ENCODE measurements at places on chromosomes 5 and 9.

DNA sequence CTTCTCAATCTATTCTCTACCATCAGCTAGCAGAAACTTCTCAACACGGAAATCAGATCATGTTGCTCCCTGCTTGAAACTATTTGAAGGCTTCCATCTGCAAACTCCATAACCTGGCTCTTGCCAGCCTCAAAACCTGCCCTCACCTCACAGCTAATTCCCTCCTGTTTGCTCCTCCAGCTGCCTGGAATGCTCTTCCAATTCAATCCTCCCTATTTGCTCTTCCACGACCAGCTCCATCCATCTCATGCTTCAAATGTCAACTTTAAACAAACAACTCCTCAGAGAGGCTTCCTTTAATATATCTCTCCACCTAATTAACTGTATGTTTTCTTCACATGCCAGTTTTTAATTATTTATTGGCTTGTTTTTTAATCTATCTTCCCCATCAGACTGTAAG, 1.5 kb downstream of the PLAA start:
- DNase-seq = no peak

GRCh38 chr9:89722712-89723111, 117.9 kb downstream of the GADD45G start:
- DNase-seq = no peak

DNA sequence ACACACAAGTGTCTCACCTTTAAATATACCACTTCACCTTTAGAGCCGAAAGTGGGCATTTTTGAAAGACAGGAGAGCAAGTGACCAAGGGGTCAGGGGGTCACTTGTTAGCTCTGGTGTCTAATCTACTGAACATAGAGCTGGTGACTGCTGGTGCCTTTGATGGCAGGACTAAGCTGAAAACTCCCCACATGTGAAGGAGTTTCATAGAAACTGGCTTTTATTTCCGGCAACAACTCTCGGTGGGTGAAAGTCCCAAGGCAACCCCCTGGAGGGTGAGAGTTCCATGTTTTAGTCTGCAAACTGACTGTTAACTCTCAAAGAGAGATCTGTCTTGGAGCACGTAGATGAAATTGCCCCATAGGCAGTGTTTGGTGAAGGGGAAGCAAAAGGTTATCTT, 466.9 kb downstream of the DMRTA1 start:
- no peak for DNase-seq

DNA sequence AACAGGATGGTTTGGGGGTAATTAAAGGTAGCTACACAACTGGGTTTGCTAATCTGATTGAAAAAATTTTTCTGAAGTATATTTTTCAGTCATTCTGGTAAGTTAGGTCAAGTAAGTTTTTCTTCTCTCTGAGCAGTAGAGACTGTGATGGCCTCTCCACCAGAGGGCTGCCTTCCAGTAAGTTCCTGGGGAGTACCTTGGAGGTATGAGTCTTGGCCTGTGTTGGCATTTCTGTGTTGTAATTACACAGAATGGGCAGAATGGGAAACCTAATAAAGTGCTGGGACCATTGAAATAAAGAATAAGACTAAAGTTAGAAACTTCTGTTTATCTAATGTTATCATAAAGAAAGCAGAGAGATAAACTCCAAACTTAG, 430.8 kb downstream of the ARHGEF28 start:
- no peak for DNase-seq

GRCh38 chr5:56745864-56746263, 69.5 kb upstream of the MAP3K1 start:
- no peak for DNase-seq

GRCh38 chr9:30677221-30677620, 1707.2 kb upstream of the ACO1 start:
- DNase-seq = no peak

GRCh38 chr9:95810133-95810532, 65.4 kb upstream of the ERCC6L2 start:
- no peak for DNase-seq

DNA sequence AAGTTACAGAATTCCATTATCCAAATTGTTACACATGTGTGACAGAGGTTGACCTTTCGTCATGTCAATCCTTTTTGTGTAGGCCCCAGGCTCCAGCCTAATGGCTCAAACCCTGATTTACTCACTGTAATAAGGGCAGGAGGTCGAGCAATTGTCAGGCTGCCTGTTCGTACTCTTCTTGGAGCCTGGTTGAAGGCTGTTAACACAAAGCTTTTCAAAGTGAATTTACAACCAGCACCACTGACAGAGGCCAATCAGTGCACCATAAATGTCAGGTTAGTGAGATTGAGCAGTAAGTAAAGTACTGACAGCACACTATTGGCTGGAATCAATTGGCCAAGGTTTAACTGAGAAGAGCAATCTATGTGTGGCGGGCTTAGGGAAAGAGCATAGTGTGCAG, 16.8 kb downstream of the PRDM6 start:
- no peak for DNase-seq

- DNase-seq = no peak
Measured at GRCh38 chr5:31995714-31996113, 178.4 kb downstream of the GOLPH3 start.

- no peak for DNase-seq
Measured at GRCh38 chr9:87395804-87396479, 101.7 kb upstream of the DAPK1 start.

DNA sequence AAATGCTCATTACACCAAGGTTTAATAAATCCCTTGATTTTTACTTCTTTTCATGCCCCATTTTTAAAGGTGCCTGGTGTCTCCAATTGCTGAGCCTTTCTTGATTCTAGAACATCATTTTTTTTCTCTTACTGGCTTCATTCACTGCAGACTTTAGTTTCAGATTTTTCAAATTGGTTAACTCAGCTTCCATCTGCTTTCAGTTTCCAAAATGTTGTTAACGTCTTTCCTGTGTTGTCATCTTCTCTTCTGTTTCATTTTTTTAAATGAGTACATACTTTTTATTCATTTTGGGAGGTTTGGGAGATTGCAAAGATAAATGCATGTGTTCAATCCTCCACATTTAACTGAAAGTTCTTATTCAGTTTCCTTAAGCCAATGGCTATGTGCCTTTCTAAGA, 126.4 kb upstream of the CCNG1 start:
- DNase-seq = no peak

DNA sequence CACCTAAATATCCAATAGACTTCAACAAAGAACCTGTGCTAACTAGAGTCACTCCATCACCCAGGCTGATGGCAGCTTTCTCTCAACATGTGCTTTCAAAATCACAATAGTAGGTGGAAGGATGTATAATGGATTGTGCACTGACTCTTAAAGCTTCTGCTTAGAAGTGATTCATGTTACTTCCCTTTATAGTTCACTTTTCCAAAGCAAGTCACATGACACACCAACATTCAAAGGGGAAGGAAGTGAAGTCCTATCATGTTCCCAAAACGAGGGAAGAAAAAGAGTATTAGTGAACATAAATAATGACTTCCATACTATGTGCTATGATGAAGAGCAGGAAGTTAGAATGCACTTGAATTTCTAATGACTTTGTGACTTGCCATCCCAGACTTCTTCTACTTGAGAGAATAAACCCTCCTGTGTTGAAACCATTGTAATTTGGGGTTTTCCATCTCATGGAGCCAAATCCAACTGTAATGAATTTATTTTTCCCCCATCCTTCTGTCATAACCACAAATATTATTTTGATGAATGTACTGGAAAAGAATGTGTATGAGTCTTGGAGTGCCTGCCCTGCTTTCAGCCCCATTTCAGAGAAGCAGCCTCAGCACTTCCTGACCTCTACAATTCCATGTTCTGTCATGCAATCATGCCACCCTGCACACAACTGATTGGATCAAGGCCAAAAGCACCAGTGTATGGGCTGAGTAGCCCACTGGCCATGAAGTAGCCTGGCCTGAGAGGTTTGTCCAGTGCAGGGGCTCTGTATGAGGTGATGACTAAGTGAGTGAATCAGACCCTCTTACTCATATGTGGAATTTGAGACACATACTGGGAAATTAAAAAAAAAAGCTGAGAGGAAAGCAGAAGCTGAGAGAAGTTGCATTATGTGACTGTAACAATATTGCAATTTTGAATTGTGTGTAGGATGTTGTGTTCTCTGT, 525.9 kb upstream of the CLINT1 start:
- DNase-seq = peak; percentile 95

GRCh38 chr5:1801967-1802295, 724 bp downstream of the NDUFS6 start:
- no peak for DNase-seq

DNA sequence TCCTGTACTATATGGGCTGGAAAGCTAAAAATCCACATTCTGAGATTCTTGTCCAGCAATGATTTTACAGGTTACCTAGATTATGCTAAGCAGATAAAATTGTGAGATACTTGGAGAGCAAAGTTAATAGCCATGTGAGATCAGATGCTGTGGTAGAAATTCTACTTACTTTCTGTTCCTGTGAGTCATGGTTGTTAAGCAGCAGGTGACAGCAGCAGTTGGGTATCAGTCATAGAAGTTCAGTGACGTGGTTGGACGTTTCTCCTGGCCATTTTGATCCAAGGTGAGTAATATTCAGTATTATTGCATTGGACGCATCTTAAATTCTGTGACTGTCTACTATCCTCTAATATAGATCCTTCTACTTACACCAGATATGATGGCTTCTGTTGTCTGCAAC, 524.5 kb downstream of the TMEM38B start:
- DNase-seq = no peak

DNA sequence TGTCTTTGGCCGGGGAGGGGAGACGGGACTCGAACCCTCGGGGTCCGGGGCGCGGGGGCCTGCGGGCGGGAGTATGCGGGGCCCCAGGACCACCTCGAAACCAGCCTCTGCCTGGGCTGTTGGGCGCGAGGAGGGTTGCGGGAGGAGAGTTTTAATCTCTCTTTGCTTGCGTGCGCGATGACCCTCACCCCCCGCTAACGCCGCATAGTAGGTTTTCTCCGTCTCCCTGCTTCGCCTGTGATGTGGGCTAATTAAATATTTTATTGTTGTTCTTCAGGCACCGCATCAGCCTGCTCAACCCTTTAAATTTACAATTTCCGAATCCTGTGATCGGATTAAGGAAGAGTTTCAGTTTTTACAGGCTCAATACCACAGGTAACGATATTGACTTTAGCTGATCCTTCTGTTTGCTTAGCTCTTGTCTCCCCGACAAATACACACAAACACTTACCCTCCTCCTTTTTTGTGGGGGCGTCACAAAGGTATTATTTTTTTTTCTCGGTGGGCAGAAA, 1.7 kb downstream of the TLE4 start:
- DNase-seq = peak; percentile 49

DNA sequence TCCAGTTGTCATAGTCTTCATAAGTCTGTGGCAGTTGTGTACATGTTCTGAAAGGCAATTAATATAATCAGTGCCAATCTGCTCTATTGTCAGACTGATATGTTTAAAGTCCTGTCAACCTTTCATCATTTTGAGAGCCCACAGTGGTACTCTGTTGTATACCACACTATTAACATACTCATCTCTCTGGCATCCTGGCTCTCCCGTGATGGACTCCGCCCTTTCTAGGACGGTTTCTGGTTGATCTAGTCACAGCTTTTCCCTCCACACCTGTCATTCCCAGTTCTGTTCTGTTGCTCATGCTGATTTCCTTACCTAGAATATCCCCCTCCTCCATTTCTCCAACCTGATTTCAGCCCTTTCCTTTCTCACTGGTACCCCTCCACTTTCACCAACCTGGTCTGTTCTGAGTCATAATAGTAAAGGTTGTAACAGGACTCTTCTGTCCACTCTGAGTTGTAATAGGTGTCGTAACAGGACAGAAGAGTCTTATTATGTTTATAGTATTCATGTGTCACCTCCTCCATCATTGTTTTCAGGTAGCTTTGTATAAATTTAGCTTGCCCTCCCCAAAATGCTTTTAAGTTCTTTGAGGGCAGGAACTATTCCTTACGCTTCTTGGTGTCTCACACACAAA, 4.1 kb downstream of the PTCD2 start:
- DNase-seq = no peak

- DNase-seq = no peak
Measured at GRCh38 chr5:103511554-103511885, 51.1 kb downstream of the NUDT12 start.

DNA sequence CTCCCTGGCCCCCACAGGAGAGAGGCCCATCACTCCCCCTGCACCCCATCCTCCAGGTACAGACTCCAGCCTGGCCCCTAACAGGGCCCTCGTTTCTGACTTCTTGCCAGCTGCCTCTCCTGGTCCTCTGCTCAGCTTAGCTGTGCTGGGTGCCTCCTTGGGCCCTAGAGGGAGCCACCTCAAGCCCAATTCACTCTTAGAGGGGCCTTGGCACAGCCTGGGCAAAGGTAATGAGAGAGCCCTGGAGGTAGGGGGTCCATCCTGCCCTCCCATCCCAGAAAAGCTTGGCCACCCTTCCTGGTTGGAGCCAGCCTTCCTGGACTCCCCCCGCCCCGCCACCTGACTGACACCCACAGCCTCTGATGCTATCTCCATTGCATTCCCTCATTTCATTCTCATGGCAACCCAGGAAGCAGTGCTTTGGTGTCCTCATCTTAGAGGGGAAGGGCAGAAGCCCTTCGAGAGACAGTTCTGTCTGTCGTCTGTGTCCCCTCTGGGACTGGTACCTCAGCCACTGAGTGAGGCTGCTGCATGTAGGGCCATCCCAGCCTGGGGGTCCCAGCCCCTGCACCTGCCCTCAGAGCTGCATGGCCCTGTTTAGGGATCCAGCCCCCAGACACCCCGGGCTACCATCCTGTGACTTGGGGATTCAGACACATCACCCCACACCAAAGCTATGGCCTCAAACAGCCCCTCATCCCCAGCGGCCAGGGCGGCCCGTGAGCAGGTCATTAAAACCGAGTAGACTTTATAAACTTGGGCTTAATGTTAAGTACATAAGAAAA, 95.5 kb downstream of the BARX1 start:
- no peak for DNase-seq

GRCh38 chr9:9552665-9553064, 1060.1 kb downstream of the PTPRD start:
- DNase-seq = no peak

GRCh38 chr9:4105183-4105582, 194.7 kb downstream of the GLIS3 start:
- DNase-seq = no peak

DNA sequence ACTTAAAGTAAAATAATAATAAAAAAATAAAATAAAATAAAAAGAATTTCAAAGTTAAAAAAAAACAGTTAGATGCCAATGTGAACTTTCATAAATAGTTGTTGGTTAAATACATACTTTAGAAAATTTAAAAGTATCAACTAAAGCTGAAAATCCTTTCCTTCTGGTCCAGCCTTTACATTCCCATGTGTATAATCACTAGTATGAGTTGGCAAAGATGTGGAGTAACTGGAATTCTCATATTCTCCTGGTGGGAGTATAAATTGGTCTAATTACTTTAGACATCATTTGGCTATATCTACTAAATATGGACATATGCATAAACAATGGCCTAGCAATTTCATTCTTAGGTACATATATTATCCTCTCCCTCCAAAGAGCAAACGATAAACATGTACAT, 619.9 kb downstream of the PTPRD start:
- no peak for DNase-seq

- DNase-seq = no peak
Measured at GRCh38 chr5:10442576-10442975, 897 bp downstream of the ROPN1L start.

GRCh38 chr5:7759257-7759871, 91.6 kb downstream of the CFAP90 start:
- DNase-seq = no peak

GRCh38 chr5:54455413-54456157, at the start of gene HSPB3:
Gene HSPB3, plus strand, starts transcription at chr5:54455699. Its CDS starts 91 bp downstream, at chr5:54455790.
- DNase-seq = no peak

- no peak for DNase-seq
Measured at GRCh38 chr9:122126331-122127261, 33.0 kb downstream of the NDUFA8 start.

GRCh38 chr9:78590068-78590467, 293.1 kb downstream of the PSAT1 start:
- no peak for DNase-seq

- no peak for DNase-seq
Measured at GRCh38 chr9:30630459-30630858, 1754.0 kb upstream of the ACO1 start.
